ENCODE measurements at places on chromosomes 5 and 9.

DNA sequence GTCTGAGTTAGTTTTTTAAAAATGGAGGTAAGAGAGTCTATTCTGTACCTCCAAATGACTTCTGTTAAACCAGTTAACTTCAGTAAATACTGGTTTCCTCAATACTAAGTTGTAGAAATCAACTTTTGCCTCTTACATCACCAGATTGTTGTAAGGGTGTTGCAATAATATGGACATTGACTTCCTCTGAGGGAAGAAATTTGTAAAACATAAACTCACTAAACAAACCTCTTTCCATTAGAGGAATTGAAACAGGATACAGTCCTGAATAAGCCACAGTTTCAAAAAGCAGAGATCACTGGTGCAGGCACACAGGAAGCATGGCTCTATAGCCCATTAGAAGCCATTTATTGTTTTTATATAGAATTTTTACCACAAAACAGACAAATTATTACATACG lies 32.7 kb upstream of the SLCO6A1 start:
- DNase-seq = no peak

GRCh38 chr5:58752104-58752503 lies 169.2 kb downstream of the RAB3C start:
- DNase-seq = no peak

DNA sequence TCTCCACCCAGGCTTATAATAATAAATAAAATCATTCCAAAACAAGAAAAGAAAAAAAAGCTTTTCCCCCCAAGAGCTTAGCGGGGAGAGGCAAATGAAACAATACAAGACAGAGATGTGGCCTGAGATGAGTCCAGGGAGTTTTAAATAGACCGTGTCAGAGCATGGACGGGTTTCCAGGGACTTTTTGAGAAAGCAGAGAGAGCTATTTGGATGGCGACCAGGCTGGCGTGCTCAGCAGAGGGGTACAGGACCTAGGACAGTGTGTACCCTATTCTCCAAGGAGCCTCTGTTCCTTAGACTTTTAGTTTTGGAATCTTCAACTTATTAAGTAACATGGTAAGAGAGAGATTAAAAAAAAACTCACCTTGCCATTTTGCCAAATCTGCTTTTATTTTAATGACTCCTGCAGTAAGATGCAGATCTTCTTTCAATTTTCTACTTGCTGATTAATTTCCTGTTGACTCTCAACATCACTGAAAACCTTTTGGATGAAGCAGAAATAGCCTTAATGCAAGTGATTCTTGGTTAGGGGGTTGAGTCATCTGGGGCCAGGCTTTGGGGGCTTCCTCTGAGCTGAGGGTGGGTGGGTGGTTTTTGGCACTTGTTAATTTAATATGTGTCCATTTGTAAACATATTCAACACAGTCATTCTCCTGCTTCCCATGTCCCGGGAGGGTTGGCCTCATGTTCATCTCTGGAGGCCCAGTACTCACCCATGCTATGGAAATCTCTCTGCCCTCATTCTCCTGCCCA lies 49.6 kb upstream of the OSMR start:
- DNase-seq = no peak

GRCh38 chr9:87093777-87094176 lies 146.5 kb upstream of the GAS1 start:
- no peak for DNase-seq

GRCh38 chr5:12217039-12217438 lies 312.8 kb upstream of the CTNND2 start:
- no peak for DNase-seq

- no peak for DNase-seq
Measured at GRCh38 chr9:133777068-133777791, 39.1 kb upstream of the SARDH start.

- DNase-seq = no peak
Measured at GRCh38 chr5:98206566-98206965, 566.9 kb upstream of the RGMB start.
